ENCODE measurements at places on chromosomes 16 and 17. TPM values are rescaled to one million over a fixed set of nuclear protein-coding genes. Genes with fewer than 3 reads are reported as not detected.

CARD14 gene
- total RNA-seq: not detected

KRT12 gene
- not detected for total RNA-seq

CACNG4 gene
- not detected for total RNA-seq

LPO gene
- total RNA-seq: not detected

KRTAP3-1 gene
- not detected for total RNA-seq

CHD9NB gene
- 1.5 TPM for total RNA-seq

NTN3 gene
- not detected for total RNA-seq

AFMID gene
- total RNA-seq: 50.1 TPM

ADAD2 gene
- total RNA-seq: not detected

KCNJ16 gene
- total RNA-seq: 0.13 TPM

KRTAP9-2 gene
- total RNA-seq: not detected

HERPUD1 gene
- total RNA-seq: 62.1 TPM

TMEM107 gene
- 26.4 TPM for total RNA-seq

CFAP52 gene
- total RNA-seq: not detected

FBXW10 gene
- not detected for total RNA-seq

OR4D1 gene
- total RNA-seq: not detected

CCDC43 gene
- 49.9 TPM for total RNA-seq

ERN2 gene
- not detected for total RNA-seq

KRTAP2-2 gene
- not detected for total RNA-seq

CA7 gene
- not detected for total RNA-seq

SLC16A6 gene
- 0.40 TPM for total RNA-seq

SYNRG gene
- 26.9 TPM for total RNA-seq

GRN gene
- 153 TPM for total RNA-seq

PRR11 gene
- total RNA-seq: 64.6 TPM

TBX4 gene
- total RNA-seq: not detected

OR1A2 gene
- not detected for total RNA-seq

TMEM100 gene
- not detected for total RNA-seq

ZNF286A gene
- 46.4 TPM for total RNA-seq

DBNDD1 gene
- 34.3 TPM for total RNA-seq

KIF18B gene
- 12.0 TPM for total RNA-seq

GHDC gene
- total RNA-seq: 8.4 TPM

Measured in thoracic aorta endothelial cell (primary cell).